Keratinocyte (primary cell): ENCODE measurements at places on chromosomes 13 and 19. TPM values are rescaled to one million over a fixed set of nuclear protein-coding genes. Genes with fewer than 3 reads are reported as not detected.

DNA sequence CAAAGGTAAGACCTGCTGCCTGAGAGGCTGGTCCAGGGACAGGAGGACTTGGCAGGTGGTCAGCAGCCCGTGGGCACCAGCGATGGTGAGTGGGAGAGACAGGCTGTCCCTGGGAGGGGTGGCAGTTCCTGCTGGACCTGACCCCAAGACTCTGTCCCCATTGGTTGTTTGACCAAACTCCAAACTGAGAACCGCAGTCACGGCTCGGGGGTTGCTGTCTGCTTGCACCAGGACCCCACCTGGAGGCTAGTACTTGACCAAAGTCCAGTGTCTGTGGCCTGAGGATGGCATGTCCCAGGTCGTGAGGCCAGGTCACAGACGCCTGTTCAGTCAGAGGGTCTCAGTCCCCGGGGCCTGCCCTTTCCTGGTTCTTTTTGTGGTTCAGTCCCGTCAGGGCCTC, 9.9 kb upstream of the ZNF14 start:
- no peak for DNase-seq

GRCh38 chr19:38893341-38893771, 6.1 kb downstream of the SIRT2 start:
- DNase-seq, result no peak

GRCh38 chr13:53189162-53189561, 160.5 kb downstream of the OLFM4 start:
- DNase-seq, result no peak

GRCh38 chr13:108919036-108919907, 289.9 kb downstream of the MYO16 start:
- DNase-seq, result no peak

SPTBN4 gene
- polyA plus RNA-seq, result 0.06 to 0.28 TPM (median 0.17 TPM) in 3 replicates

ZNF816 gene
- 2.1 to 5.1 TPM (median 4.3 TPM) in 3 replicates for polyA plus RNA-seq

- no peak for DNase-seq
Measured at GRCh38 chr13:110799246-110800236, 86.0 kb downstream of the ING1 start.

DNA sequence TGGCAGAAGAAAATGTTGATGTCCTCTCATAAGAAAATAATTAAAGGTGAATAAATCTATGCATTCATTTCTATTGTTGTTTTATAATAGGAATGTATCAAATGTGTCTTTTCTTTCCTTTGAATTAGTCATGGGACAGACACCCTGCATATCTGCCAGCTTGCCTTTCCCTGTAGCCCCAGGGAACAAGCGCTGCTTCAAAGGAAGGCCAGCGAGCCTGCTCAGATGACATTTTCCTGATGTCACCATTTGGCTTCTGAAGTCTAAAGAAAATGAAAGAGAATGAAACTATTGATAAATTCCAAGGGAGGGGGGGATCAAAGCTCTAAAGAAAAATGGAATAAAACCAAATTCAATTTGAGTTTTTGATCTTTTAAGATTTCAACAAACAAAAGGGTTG, 574.8 kb downstream of the IRS2 start:
- DNase-seq, result no peak
